ENCODE measurements at places on chromosomes 16 and 17. TPM values are rescaled to one million over a fixed set of nuclear protein-coding genes. Genes with fewer than 3 reads are reported as not detected.

GRCh38 chr17:55818451-55819375 is 67.9 kb downstream of the PCTP start:
- no peak for DNase-seq

DNA sequence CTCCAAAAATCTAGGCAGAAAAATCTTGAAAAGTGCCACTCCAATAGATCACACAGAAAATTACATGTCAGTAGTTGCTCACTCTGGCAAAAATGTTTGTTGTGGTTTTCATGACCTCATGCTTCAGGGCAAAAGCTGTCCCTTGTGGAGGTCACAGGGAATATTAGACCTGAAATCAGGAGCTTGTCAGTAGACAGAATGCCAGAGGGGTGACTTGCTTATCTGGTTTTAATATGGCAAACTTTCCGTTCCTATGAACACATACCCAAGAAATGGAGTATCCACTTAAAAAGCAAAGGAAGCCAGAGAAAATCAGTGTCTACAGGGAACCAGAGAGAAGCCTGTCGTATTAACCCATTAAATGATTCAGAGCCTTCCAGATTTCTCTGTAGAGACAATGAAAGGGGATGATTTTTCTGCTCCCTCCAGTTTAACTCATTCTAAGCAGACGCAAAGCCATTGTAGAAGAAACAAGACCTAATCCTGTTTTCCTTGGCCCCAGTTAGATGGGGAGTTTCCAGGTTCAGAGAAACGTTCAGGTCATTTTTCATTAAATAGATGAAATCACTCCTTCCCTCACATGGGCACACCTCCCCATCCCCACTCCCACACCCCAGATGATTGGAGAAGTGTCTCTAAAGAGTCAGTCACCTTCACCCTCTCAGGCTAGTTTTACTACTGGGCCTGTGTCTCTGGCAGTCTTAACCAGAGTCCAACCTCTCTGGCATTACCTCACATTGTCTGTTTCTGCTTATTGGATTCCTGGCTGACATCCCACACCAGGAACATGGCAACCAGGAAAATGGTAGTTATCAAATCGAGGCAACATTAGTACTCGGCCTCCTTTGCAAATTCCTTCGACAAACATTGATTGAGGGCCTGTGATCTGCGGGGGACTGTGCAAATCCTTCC is 6.0 kb downstream of the SOX9 start:
- DNase-seq = no peak

DNA sequence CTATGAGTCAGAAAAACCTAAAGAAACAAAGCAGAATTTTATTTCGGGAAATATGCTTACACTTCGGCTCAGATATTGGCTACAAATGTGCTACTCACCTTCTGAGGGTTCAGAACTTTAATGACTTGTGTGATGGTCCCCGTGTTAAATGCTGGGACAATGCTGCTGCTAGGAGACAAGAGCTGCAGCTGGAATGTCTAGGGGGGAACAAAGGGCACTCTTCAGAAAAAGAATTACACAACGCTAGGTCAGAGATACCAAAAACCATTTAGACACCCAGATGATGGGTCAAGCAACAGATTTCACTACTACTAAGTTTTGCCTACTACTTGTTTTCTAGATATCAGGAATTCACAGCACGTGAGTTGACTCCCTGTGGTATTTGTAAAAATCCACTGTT is 10.0 kb upstream of the PHLPP2 start:
- no peak for DNase-seq

DNA sequence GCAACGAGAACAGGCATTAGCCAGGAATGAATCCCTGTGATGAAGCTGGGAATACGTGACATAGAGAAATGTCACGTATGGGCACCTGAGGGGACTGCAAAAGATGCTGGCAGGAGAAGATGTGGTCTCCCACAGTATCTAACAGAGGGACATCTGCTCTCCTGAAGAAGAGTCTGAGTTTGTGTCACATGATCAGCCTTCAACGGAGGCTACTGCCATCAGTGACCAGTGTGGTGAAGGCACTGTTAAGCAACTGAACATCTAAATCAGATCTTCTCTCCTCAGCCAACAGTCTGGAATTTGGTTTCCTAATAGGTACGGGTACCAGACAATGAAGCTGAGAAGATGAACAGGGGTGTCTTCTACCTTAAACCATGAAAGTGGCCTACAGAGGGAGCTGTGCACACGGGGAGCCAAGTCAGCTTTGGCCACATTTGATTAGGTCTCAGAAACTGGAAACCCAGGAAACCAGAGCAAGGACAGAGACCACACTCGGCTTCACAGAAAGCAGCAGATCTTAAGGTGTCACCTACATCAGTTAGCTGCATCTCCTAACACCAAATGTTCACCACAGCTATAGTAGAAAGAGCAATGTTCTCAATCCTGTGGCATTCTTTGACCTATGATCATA is 41.8 kb downstream of the BRD7 start:
- DNase-seq = peak; percentile 50

DNA sequence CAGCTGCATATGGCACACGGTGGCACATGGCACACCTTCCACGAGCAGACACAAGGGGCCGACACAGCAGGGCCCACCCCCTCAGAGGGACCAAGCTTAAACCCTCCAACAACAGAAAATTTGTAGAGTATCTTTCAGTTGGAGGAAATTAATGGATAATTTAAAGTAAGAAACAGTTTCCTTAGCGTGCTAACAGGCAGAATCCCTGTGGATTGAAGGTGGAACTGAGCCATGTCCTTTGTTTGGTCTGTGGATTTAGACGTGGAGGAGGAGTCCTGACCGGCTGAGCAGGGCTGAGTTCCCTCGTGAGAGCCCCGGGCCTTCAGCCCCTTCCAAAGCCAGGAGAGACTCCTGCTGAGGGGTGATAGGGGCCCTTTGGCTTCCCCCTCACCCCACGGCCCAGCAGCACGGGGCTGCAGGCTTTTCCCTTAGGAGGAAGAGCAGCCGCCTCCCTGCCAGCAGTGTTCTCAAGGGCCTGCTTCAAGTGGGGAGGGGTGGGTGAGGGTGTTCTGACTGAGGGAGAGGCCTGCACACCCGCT is 1.4 kb upstream of the CYB561 start:
- DNase-seq = no peak

- no peak for DNase-seq
These were observed 18.4 kb upstream of the UBE2I start for GRCh38 chr16:1290860-1291575.

- DNase-seq = peak; percentile 90
These were observed 5.3 kb upstream of the C16orf74 start for GRCh38 chr16:85755929-85756768.

Gene TNP2
- not detected for polyA plus RNA-seq

Gene PPP1R27
- not detected for polyA plus RNA-seq

Gene ATP6V0C
- 395 TPM for polyA plus RNA-seq

Gene KRT40
- polyA plus RNA-seq = not detected

Gene TP53TG3
- polyA plus RNA-seq = not detected

Gene ATP2C2
- not detected for polyA plus RNA-seq

Measured in B cell (primary cell).